ENCODE measurements at places on chromosomes 2 and 18. TPM values are rescaled to one million over a fixed set of nuclear protein-coding genes. Genes with fewer than 3 reads are reported as not detected.

Gene RIT2
- total RNA-seq, result not detected

Gene LOXHD1
- total RNA-seq, result 0.32 TPM

Gene KLHL41
- 147 TPM for total RNA-seq

Gene EPHA4
- 35.2 TPM for total RNA-seq

Gene ANKRD30BL
- not detected for total RNA-seq

Gene LBH
- 186 TPM for total RNA-seq

Gene DOCK10
- total RNA-seq, result 3.4 TPM

Gene MOCOS
- total RNA-seq, result 0.26 TPM

Gene MAP3K19
- total RNA-seq, result not detected

Gene NAT8
- total RNA-seq, result not detected

Gene ZNF804A
- not detected for total RNA-seq

Gene ANKZF1
- total RNA-seq, result 17.3 TPM

Gene ITPRIPL1
- 1.5 TPM for total RNA-seq

Gene COL3A1
- total RNA-seq, result 275 TPM

All from heart left ventricle (tissue), 16 donors.